Right cardiac atrium (tissue), 5 donors: ENCODE measurements at places on chromosomes 16 and 17. TPM values are rescaled to one million over a fixed set of nuclear protein-coding genes. Genes with fewer than 3 reads are reported as not detected.

TNS4 gene
- total RNA-seq: 0.14 TPM

BCL6B gene
- 10.9 TPM for total RNA-seq

ZSWIM7 gene
- 33.3 TPM for total RNA-seq

MYH13 gene
- total RNA-seq: not detected

KRT36 gene
- not detected for total RNA-seq

SPATA32 gene
- total RNA-seq: not detected

PRSS21 gene
- not detected for total RNA-seq

STAT5A gene
- 30.5 TPM for total RNA-seq

PRRT2 gene
- total RNA-seq: 4.9 TPM

NTN3 gene
- 0.50 TPM for total RNA-seq

LITAFD gene
- not detected for total RNA-seq

SPATA22 gene
- total RNA-seq: 1.6 TPM

CACNA1G gene
- 4.4 TPM for total RNA-seq

CA5A gene
- not detected for total RNA-seq

KRTAP17-1 gene
- total RNA-seq: not detected

SYCE1L gene
- 2.2 TPM for total RNA-seq

CES5A gene
- total RNA-seq: 0.32 TPM

AGRP gene
- not detected for total RNA-seq

CNGB1 gene
- not detected for total RNA-seq

CLEC10A gene
- 7.9 TPM for total RNA-seq

KRT40 gene
- not detected for total RNA-seq

TMEM88 gene
- 15.5 TPM for total RNA-seq

SDR42E2 gene
- total RNA-seq: not detected

TMEM92 gene
- not detected for total RNA-seq

ZSCAN10 gene
- total RNA-seq: not detected

CIAO2B gene
- 104 TPM for total RNA-seq

CCL11 gene
- total RNA-seq: 5.5 TPM

MLKL gene
- total RNA-seq: 5.9 TPM

OR4D1 gene
- not detected for total RNA-seq

SALL1 gene
- 3.6 TPM for total RNA-seq

LGALS9B gene
- not detected for total RNA-seq

DPEP2 gene
- 1.2 TPM for total RNA-seq

KRTAP2-2 gene
- total RNA-seq: not detected

SYNRG gene
- 35.5 TPM for total RNA-seq

HBA1 gene
- total RNA-seq: 88.4 TPM

AATF gene
- 25.4 TPM for total RNA-seq
